Activated CD4-positive, CD25-positive, alpha-beta regulatory T cell treated with anti-CD3 and anti-CD28 coated beads, Interleukin-2, amount 50 U/mL, for 24 hours (primary cell): ENCODE measurements at places on chromosomes 2 and 18.

DNA sequence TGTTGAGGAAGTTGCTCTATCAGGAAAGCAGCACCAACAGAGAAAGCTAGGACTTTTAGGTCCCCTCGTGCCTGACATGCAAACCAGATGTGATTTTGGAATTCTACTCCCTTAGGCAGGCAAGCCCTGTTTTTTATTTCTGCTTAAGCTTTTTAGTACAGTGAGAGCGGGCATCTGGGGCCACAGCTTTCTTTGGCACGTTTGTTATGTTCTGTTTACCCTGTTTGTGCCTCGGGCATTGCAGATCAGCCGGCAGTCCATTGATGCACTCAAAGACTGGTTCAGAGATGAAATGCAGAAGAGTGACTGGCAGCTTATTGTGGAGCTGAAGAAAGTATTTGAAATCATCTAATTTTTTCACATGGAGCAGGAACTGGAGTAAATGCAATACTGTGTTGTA is 61.9 kb downstream of the EIF5B start:
- no peak for ATAC-seq

DNA sequence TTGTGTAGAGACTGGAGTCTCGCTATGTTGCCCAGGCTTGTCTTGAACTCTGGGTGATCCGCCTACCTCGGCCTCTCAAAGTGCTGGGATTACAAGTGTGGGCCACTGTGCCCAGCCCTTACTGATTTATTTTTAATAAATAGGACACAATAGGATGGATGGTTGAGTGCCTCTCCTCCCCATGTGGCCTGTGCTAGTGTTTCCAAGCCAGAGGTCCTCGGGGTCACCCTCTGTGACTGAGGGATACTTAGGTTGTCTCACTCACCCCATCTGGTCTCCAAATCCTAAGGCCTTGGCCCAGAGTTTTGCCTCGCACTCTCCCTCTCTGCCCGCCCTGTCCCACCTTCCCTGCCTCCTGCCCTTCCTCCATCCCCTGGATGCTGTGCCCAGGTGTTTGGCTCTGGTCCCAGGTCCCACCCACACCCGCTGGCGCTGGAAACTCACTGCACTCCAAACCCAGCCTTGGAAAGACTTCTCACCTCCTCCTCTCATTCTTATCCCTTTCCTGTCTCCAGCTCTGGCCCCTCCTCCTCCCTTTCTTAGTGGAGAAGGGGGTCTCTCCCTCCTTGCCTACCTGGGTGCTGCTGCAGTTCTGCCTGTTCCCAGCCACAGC is 4.7 kb upstream of the ECEL1 start:
- ATAC-seq = no peak

GRCh38 chr2:222731201-222731621 is 59.8 kb downstream of the MOGAT1 start:
- no peak for ATAC-seq

DNA sequence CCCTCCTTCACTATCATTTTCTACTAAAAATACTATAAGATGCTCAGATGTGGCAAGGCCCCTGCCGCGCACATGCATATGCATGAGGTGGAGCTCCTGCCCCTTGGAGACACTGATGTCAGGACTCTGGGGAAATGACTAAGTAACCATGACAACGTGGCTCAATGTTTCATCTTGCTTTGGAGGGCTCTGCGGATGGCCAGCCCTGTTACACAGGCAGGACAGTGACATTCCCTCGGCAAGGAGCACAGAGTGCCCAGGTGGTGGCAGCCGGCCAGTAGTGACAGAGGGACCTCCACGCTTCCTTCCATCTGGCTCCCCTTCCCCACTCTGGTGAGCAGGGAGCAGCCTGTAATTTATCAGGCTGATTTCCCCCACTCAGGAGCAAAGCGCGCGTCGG is 364.1 kb downstream of the SS18 start:
- ATAC-seq = no peak

- ATAC-seq = no peak
These were observed 14.4 kb upstream of the GPR17 start for GRCh38 chr2:127631541-127631996.

GRCh38 chr2:134259571-134259970 is 5.7 kb downstream of the MGAT5 start:
- ATAC-seq = no peak

DNA sequence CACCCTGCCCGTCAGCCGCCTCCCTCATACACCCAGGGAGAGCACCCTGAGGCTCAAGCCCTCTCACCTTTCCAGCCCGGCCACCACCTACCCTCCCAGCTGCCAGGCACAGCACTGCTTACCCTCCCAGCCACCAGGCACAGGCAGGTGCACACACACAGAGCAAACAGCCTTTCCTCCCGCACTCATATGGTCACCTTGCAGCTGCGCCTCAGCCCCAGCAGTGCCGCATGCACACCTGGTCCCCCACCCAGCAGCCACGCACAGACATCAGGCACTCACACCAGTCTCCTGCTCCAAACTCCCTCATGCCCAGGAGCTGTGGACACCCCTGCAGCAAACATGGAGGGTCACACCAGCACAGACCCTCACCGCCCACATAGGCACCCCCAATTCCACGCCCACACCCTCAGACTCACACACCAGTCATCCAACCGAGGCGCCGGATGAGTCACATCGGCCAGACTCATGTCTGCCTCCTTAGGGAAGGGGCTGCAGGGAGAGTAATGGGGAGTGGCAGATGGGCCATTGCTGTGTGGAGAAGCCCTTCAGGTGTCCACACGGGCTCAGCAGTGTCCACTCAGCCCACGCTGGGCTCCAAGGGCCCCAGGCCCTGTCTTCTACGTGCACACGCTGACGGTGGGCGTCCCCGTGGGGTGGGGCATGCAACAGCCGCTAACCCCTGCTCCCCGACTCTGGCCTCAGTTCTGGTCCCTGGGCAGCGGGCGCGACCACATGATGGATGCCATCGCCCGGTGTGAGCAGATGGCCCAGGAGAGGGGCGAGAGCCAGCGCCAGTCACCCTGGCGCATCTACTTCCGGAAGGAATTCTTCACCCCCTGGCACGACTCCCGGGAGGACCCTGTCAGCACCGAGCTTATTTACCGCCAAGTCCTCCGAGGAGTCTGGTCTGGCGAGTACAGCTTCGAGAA is 22.3 kb upstream of the GPR17 start:
- ATAC-seq = no peak

DNA sequence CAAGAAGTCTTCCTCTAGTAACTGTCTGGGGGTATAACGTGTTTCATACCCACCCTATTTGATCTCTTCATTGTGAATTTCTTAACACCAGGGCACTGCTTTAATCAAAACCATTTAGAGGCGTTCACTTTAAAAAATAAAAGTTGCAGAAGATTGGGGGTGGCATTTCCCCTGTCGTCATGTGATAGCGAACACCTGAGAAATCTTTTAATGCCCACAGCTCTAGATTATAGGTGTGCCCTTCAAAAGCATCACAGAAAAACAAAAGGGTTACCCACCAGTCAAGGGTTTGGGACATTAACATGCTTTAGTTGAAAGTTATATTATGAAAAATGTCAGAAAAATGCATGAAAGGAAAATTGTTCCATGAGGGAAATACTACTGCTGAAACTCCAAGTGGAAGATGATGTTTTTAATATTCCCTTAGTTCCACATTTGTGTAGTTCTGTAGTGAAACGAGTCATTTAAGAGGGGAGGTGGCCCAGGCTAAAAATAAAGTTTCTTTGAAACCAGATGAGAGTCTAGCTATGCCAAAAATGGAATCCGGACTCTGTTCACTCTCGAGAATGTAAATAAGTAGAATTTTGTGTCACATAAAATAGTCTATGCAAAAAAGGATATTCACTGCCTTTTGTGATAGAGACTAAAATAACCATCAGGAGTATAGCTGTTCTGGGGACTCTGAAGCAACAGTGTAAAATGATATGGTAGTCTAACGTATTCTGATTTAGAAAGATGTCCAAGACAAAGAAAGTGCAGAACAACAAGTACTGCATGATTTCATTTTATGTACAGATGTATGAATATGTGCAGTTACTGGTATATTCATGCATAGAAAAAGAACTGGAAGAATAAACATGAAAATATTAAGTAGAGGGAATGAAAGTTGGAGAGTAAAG is 95.3 kb downstream of the TMEM247 start:
- no peak for ATAC-seq

- ATAC-seq = peak; percentile 42
These were observed 633 bp downstream of the MALT1 start for GRCh38 chr18:58671632-58672564.

- peak; percentile 42 for ATAC-seq
These were observed 595 bp upstream of the HDHD2 start for GRCh38 chr18:47150824-47151366.

DNA sequence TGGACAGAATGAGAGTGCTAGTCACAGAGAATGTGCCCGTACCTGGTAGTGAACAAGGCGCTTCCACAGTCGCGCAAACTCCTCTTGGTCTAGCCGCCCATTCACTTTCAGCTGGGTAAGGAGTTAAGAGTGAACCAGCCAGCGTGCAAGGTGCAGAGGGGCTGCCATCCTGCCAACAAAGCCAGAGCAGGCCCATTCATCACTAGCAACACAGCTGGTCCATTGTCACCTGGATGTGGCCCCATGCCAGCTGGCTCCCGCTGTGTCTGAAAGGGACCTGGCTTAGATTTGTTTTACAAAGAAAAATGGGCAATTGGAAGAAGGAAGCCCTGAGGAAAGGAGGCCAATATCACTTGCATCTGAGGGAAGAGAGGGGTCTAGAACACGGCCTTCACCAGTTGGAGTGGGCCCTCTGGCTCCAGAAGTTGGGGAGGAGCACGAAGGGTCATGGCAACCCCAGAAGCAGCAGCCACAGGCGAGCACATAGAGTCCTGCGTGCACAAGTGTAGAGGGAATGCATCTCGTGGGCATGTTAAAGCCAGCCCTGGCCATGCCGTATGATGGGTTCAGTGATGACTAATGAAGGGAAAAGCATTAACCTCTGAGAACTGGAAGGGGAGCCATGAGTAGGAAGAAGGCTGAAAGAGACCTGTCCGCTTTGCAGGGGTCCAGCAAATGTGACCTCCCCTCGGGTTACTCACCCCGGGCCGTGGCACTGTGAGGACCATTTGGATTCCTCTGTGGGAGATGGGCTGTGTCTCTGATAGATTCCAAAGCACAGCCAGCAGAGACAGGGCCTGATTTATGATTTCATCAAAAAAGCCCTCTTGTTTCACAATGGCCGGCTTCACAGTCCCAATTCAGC is 70.6 kb downstream of the CAPN13 start:
- ATAC-seq = no peak

- no peak for ATAC-seq
These were observed 272.3 kb upstream of the COL3A1 start for GRCh38 chr2:188701836-188702235.

- ATAC-seq = no peak
These were observed 81.0 kb upstream of the RBMS1 start for GRCh38 chr2:160574468-160575140.

GRCh38 chr2:196808083-196808665 is 981 bp downstream of the C2orf66 start:
- no peak for ATAC-seq

- ATAC-seq = no peak
These were observed 368.1 kb upstream of the CDH19 start for GRCh38 chr18:66971960-66972359.

DNA sequence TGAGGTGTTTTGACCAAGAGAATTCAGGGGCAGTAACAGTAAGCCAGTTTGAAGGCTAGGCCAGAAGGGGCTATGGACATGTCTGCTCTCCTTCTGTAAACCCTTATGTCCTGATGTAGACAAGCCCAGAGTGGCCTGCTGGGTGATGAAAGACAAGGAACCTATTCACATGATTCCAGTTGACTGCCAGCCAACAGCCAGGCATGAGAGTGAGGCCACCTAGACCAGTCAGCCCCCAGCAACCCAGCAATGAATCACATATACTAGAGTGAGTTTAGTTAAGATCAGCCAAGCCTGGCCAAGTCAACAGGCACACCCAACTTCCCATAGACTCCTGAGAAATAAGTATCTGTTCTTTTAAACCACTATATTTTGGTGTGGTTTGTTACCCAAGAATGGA is 1889.7 kb upstream of the CELF4 start:
- ATAC-seq = no peak

DNA sequence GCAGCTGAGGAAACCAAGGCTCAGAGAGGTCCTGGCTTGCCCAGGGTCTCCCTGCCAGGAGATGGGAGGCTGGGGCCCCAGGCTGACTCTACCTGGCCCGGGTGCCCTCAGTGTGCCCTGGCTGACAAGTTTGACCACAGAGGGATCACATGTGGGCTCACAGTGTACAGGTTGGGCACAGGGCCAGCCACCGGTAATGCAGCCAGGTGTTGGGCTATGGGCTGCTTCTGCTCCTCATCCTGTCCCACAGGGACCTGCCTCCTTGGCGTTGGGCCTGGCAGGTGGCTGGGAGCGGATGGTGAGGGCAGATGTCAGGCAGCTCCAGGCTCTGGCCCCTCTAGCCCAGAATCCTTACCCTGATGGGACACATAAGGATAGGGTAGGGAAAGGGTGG is 250.5 kb downstream of the LOXHD1 start:
- no peak for ATAC-seq

DNA sequence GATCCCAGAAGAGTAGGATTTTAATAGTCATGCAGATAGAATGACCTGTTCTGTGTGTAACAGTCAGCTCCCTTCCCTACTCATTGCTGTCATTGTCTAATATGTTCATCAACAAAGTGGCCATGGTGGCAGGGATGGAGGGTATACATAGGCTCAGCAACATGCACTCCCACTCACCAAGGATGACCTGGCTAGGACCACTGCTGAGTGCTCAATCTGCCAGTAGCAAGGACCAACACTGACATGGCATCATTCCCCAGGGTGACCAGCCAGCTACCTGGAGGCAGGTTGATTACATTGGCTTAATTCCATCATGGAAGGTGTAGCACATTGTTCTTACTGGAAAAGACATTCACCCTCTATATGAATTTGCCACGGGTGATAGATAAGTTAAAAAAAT is 401.7 kb upstream of the CELF4 start:
- ATAC-seq = no peak

DNA sequence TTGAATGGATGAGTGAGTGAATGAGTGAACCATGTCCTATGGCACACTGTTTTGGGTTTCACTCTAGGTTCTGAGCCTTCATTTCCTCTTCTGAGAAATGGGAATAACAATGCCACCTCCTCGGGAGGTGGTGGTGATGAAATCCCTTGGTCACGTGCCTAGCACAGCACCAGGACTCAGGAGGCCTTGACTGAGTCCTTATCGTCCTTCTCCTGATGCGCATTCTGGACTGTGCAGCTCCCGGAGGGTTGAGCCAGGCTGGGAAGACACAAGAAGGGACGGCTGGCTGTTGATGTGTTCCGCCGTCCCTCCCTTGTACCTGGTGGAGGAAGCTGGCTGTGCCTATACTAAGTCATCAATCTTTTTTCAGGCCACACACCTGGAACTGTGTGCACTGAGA is 437.3 kb downstream of the ZNF521 start:
- ATAC-seq = no peak

DNA sequence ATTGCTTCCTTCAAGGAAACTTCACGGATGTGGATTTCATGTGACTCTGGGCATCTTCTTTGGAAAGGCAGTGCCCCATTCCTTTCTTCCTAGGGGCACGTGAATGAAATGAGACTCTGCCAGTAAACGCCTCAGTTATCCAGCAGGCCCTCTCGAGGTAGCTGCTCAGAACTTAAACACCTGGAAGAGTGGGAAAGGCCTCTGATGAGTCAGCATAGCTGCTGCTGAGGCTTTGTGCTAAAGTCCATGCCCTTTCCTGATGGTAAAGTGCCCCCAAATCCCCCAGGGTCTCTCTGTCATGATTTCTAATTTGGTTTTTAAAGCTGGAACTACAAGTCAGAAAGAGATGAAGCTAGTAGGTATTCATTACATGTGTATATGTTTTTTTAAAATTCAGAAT is 3.8 kb downstream of the SLC1A4 start:
- no peak for ATAC-seq
